ENCODE measurements at places on chromosomes 11 and 22. TPM values are rescaled to one million over a fixed set of nuclear protein-coding genes. Genes with fewer than 3 reads are reported as not detected.

DNA sequence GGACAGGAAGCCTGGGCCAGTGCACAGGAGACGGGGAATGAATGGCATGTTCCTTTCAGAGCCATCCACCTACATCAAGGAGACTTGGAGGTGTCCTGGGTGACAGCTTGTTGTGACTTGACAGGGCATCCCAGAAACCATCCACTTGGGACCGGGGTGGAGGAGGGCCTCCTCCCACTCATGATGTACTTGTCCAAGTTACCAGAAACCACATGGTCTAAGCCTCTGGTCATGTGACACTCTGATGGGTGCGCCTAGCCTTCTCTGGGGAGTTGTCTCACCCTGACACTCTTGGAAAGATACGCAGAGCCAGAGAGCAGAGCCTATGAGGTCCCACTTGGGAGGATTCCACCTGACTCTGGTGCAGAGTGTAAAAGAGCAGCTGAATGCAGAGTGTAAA, 21.6 kb upstream of the FXYD6 start:
- H3K27ac ChIP-seq: no peak overlapping the region
- H3K4me1 ChIP-seq: no peaks in the 10 kb centered on the region
- no peak overlapping the region for H3K4me3 ChIP-seq
- no peaks in the 10 kb centered on the region for H3K27me3 ChIP-seq
- no peaks in the 10 kb centered on the region for H3K36me3 ChIP-seq
- no peak for DNase-seq

MRGPRE gene
- not detected for total RNA-seq

- DNase-seq: no peak
- no peak overlapping the region for H3K27ac ChIP-seq
- H3K27me3 ChIP-seq: no peaks in the 10 kb centered on the region
These were observed 12.5 kb upstream of the PTPRJ start for GRCh38 chr11:47967577-47968525.

- H3K4me1 ChIP-seq: no peaks in the 10 kb centered on the region
- no peaks in the 10 kb centered on the region for H3K27me3 ChIP-seq
- no peak overlapping the region for H3K27ac ChIP-seq
- no peak for DNase-seq
- no peaks in the 10 kb centered on the region for H3K36me3 ChIP-seq
These were observed 44.6 kb downstream of the PRCP start for GRCh38 chr11:82855616-82856015.

SLC17A6 gene
- total RNA-seq: 1.6 TPM

GRCh38 chr11:119471329-119471728, 48.4 kb upstream of the THY1 start:
- H3K27ac ChIP-seq: no peak overlapping the region
- DNase-seq: no peak
- peaks cover 2% of the 10 kb centered on the region for H3K4me1 ChIP-seq
- H3K27me3 ChIP-seq: no peaks in the 10 kb centered on the region

DNA sequence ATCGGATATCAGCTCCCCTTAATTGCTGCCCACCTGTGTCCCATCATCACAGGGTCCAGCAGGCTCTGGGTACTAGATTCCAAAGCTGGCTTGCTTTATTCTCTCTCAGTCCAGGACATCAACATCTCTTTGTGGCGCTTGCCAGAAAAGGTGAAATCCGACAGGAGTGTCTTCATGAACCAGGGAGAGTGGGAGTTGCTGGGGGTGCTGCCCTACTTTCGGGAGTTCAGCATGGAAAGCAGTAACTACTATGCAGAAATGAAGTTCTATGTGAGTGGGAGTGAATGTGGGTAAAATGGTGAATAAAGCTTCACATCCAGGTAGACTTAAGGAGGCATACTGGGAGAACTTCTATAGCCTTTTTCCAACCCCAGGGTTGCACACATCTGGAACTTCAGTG, 11.0 kb downstream of the HTR3A start:
- no peaks in the 10 kb centered on the region for H3K36me3 ChIP-seq
- no peak overlapping the region for H3K27ac ChIP-seq
- H3K4me3 ChIP-seq: no peak overlapping the region
- no peak for DNase-seq
- H3K27me3 ChIP-seq: no peaks in the 10 kb centered on the region

DNA sequence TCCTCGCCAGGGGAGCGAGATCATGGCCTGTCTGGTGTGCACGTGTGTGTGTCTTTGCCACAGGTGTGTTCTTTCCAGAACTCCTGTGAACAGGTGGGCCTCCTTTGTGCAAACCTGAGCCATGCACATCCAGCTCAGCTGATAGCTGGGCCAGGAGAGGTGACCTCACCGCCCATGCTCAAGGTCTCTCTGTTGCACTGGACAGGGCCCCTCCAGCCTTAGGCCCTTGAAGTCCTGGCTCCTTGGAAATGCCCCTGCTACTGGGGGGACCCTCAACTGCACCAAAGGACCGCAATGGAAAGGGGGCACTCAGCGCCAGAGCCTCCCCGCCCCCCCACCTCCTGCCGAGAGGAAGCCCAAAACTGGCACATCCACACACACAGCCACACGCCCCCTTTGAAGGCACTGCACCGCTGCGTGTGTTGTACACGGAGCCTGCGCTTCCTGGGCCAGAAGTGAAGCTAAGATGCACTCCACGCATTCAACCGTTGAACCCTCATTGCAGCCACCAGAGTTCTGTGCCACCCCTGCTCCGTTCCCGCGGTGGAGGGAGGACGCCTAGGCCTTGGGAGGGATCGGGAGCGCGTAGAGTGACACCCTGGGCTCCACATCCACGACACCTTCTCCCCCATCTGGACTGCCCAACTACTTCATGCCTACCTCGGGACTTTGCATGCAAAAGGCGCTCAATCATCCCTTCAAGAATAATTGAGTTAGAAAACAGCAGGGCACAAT, 16.4 kb upstream of the IL2RB start:
- H3K27ac ChIP-seq: no peak overlapping the region
- no peak for DNase-seq
- peaks cover 4% of the 10 kb centered on the region for H3K4me1 ChIP-seq

All from H1 (cell line).